Upper lobe of right lung (tissue), 1 donor: ENCODE measurements at places on chromosomes 16 and 17. TPM values are rescaled to one million over a fixed set of nuclear protein-coding genes. Genes with fewer than 3 reads are reported as not detected.
A peak's percentile ranks its signal among the peaks of the same experiment; 100 is the strongest.

Gene LDHD
- 10.7 TPM for total RNA-seq

Gene PIK3R5
- 37.7 TPM for total RNA-seq

Gene RAMP2
- 114 TPM for total RNA-seq

DNA sequence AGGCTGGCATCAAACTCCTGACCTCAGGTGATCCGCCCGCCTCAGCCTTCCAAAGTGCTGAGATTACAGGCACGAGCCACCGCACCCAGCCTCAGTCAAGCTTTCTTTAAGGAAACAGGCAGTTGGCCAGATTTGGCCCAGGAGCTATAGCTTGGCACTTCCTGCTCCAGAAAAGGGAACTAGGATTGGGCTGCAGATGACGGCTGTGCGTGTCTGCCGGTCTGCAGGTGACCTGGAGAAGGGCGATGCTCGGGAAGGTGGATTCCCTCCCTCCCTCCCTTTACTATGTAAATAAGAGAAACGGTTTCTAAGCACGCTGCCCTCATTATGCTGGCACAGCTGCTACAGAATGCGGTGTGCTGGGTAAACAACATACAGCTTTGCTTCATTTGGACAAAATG is 215.9 kb downstream of the RPTOR start:
- H3K4me1 ChIP-seq, result peaks cover 21% of the 10 kb centered on the region
- no peak overlapping the region for H3K27ac ChIP-seq
- H3K36me3 ChIP-seq, result no peaks in the 10 kb centered on the region
- no peak for DNase-seq

- no peak overlapping the region for H3K27ac ChIP-seq
- no peaks in the 10 kb centered on the region for H3K27me3 ChIP-seq
- H3K4me1 ChIP-seq, result no peaks in the 10 kb centered on the region
- no peak overlapping the region for H3K4me3 ChIP-seq
- H3K36me3 ChIP-seq, result no peaks in the 10 kb centered on the region
- peak; percentile 11 for DNase-seq
Observed at GRCh38 chr16:88192601-88193000, 190.2 kb upstream of the ZNF469 start.

GRCh38 chr16:4792951-4793513 is 2.1 kb upstream of the SMIM22 start:
- no peak overlapping the region for H3K27ac ChIP-seq
- peaks cover 6% of the 10 kb centered on the region for H3K36me3 ChIP-seq
- no peak for DNase-seq
- H3K27me3 ChIP-seq, result no peaks in the 10 kb centered on the region
- no peaks in the 10 kb centered on the region for H3K4me1 ChIP-seq

DNA sequence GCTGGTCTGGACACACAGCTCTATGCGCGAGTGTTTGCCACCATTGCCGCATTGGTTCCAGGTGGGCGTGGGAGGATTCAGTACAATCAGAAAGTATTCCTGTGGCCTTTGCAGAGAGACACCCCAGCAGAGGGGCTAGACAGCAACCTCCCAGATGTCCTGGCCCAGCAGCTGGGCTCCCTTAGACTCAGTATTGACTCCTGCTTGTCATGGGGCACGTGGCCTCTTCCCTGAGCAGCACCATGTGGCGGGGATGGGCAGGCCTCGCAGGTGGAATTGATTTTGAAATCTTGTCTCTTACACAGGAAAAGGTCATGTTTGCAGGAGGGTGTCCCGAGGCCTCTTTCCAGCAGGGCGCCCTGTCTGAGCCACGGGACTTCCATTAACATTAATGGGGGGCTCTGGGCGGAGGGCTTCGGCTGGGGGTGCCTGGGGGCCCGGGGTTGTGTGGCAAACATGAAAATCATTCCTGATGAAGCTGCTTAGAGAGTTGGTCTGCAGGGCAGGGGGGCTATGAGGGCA is 96.4 kb downstream of the C16orf78 start:
- no peak overlapping the region for H3K4me3 ChIP-seq
- H3K36me3 ChIP-seq, result no peaks in the 10 kb centered on the region
- DNase-seq, result peak; percentile 50
- peaks cover 1% of the 10 kb centered on the region for H3K27me3 ChIP-seq
- H3K4me1 ChIP-seq, result no peaks in the 10 kb centered on the region

GRCh38 chr17:73508057-73508930 is 136.0 kb downstream of the SDK2 start:
- H3K36me3 ChIP-seq, result no peaks in the 10 kb centered on the region
- no peaks in the 10 kb centered on the region for H3K27me3 ChIP-seq
- no peak overlapping the region for H3K27ac ChIP-seq
- H3K4me1 ChIP-seq, result no peaks in the 10 kb centered on the region
- no peak for DNase-seq

DNA sequence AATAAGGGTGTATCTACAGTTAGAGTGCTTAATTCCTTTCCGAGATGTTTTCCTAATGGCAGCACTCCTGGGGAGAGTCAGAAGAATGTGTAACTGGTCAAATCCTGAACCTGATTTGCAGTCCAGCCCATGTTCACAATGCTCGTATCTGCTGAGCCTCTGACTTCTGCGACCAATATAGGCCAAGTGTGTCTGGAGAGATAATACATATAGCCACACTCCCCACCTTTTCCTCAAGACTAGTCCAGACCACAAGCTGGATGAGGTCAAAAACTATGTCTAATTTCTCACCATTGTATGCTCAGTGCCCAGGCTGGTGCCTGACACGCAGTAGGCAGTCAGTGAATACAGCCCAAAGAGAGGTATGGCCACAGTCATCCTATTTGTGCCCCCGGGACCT is 58.0 kb downstream of the XYLT1 start:
- H3K27ac ChIP-seq, result no peak overlapping the region
- no peaks in the 10 kb centered on the region for H3K36me3 ChIP-seq
- no peak overlapping the region for H3K4me3 ChIP-seq
- peaks cover 20% of the 10 kb centered on the region for H3K4me1 ChIP-seq

DNA sequence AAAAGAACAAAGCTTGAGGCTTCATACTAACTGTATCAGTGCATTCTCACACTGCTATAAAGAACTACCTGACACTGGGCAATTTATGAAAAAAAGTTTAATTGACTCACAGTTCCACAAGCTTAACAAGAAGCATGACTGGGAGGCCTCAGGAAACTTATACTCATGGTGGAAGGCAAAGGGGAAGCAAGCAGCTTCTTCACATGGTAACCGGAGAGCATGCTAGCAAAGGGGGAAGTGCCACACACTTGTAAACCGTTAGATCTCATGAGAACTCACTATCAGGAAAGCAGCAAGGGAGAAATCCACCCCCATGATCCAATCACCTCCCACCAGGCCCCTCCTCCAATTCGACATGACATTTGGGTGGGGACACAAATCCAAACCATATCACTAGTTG is 25.3 kb downstream of the CTRB2 start:
- no peak overlapping the region for H3K27ac ChIP-seq
- no peaks in the 10 kb centered on the region for H3K36me3 ChIP-seq
- no peak for DNase-seq
- H3K4me3 ChIP-seq, result no peak overlapping the region

- H3K4me1 ChIP-seq, result peaks cover 24% of the 10 kb centered on the region
- DNase-seq, result peak; percentile 87
- H3K4me3 ChIP-seq, result peak overlapping the region; percentile 73
- peaks cover 34% of the 10 kb centered on the region for H3K27me3 ChIP-seq
- peak overlapping the region; percentile 90 for H3K27ac ChIP-seq
Observed at GRCh38 chr17:61410141-61411010, 10.7 kb downstream of the TBX2 start.

- no peak overlapping the region for H3K4me3 ChIP-seq
- H3K27me3 ChIP-seq, result no peaks in the 10 kb centered on the region
- H3K36me3 ChIP-seq, result no peaks in the 10 kb centered on the region
- H3K27ac ChIP-seq, result no peak overlapping the region
- H3K4me1 ChIP-seq, result no peaks in the 10 kb centered on the region
Observed at GRCh38 chr17:72425133-72425793, 304.4 kb downstream of the SOX9 start.

DNA sequence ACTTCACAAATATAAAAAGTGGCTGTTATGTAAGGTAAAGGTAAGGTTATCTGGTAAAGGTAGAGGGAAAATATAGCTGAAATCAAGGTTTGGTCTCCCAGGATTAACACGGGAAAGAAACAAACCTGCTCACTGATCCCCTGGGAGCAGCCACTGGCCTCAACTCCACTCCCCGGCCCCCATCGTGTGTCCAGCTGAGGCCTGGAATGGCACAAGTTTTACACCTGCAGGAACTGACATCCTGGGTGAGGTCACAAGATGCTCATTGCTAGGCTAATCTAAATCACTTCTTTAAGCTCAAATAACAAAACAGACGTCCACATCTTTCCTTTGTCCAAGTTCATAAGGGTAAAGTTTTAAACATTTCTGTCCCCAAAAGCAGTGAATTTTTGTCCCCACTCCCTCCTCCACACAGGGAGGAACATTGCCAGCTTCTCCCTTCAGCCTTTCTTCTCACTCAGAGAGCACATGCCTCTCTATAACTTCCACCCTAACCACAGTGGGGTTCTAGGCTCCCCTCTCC is 46.3 kb downstream of the ERN1 start:
- H3K36me3 ChIP-seq, result peaks cover 15% of the 10 kb centered on the region
- H3K27me3 ChIP-seq, result no peaks in the 10 kb centered on the region
- no peak overlapping the region for H3K4me3 ChIP-seq
- H3K4me1 ChIP-seq, result peaks cover 61% of the 10 kb centered on the region
- no peak for DNase-seq

- H3K36me3 ChIP-seq, result no peaks in the 10 kb centered on the region
- no peak overlapping the region for H3K4me3 ChIP-seq
- DNase-seq, result no peak
- no peaks in the 10 kb centered on the region for H3K27me3 ChIP-seq
- no peak overlapping the region for H3K27ac ChIP-seq
Observed at GRCh38 chr17:48483004-48483403, 47.8 kb downstream of the HOXB1 start.

DNA sequence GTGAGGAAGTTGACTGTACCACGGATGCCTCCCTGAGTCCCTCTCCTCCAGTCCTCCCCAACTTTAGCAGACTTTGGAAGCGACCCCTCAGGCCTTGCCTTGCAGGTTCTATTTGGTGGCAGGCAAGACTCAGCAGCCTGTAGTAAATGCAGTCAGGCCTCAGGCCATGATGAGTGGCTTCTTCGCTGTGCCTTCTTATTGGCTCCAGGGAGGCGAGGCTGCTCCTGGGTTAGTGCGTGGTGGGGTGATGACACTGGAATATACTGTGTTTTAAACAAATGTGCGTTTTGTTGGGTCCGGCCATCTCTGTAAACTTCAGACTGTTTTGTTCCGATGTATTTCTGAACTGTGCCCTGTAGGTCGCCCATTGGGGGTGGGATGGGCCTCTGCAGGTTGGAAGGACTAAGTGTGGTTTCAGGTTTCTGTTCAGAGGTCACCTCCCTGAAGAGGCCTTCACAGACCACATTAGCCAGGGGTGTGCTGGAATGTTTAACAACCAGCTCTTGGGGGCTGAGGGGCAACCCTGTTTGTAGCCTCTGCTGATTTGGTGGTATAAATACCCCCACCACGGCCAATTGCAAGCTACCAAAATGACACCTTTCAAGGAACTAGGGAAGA is 62.5 kb downstream of the CYLD start:
- no peaks in the 10 kb centered on the region for H3K4me1 ChIP-seq
- H3K27me3 ChIP-seq, result no peaks in the 10 kb centered on the region
- H3K27ac ChIP-seq, result no peak overlapping the region
- H3K36me3 ChIP-seq, result no peaks in the 10 kb centered on the region
- H3K4me3 ChIP-seq, result no peak overlapping the region

GRCh38 chr17:58412961-58413586 is 4.3 kb downstream of the RNF43 start:
- H3K27me3 ChIP-seq, result no peaks in the 10 kb centered on the region
- DNase-seq, result no peak
- no peaks in the 10 kb centered on the region for H3K4me1 ChIP-seq
- H3K27ac ChIP-seq, result peak overlapping the region; percentile 44
- no peaks in the 10 kb centered on the region for H3K36me3 ChIP-seq

DNA sequence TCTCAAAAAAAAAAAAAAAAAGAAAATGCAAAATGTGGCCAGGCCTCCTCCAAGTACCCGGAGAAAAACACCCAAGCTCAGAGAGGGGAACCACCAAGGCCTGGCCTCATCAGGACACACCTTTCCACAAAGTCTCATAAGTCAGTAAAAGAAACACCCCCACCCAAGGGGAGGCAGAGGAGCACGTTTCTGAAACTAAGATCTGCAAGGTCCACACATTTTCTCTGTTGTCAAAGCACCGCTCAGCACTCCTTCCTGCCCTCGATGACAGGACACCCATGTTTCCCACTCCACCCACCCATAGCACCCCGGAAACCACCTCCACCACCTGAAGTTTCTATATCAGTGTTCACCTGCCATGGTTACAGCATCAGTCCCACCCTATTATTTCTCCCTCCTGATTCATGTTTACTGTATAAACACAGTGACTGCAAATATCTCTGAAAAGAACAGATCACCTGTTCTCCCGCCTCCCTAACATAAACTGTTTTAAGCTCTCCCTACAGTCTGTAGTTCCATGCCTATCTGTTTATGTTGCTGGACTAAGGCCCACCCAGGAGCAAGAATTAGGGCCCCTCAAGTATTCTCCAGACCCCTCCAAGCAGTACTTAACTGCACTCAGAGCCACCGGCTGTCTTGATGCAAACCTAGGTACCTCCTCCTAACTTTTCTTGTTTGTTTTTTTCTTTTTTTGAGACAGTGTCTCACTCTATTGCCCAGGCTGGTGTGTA is 2.0 kb downstream of the CORO7 start:
- H3K4me3 ChIP-seq, result no peak overlapping the region
- H3K27me3 ChIP-seq, result no peaks in the 10 kb centered on the region
- peaks cover 45% of the 10 kb centered on the region for H3K4me1 ChIP-seq
- no peak for DNase-seq

- H3K4me3 ChIP-seq, result no peak overlapping the region
- no peaks in the 10 kb centered on the region for H3K4me1 ChIP-seq
- H3K27ac ChIP-seq, result no peak overlapping the region
Observed at GRCh38 chr16:13936596-13937081, 16.7 kb downstream of the ERCC4 start.

DNA sequence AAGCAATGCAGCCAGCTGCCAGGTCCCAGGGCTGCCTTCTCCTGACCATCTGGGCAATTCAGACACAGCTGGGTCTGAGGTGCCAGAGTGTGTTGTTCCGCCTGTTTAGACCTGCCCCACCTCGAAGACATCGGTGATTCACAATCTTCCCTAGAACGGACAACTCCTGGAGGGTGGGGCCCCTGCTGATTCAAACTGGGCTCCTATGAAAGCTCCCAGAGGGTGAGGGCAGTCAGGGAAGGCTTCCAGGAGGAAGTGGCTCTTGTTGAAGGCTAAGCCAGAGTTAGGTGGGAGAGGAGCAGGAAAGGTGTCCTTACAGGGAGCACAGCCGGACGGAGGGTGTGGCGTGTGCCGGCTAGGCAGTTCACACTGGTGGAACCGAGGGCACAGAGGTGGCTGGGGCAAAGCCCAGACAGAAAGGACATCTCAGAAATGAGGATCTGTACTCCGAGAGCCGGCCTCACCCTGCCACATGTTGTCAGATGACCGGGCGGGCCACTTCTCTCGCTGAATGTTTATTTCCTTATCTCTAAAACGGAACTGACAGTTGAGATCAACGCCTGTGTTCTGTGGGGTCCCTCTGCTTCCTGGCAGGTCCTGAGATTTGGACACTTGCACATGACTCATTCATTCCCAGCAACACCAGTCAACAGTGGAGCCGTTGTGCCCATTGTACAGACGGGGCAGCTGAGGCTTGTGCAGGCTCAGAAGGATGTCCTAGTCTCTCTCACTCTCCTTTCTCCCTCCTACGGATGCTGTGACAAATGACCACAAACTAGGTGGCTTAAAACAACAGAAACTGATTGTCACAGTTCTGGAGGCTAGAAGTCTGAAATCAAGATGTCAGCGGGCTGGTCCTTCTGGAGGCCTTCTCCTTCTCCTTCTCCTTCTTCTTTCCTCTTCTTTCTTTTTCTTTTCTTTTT is 26.9 kb upstream of the LITAF start:
- peak; percentile 84 for DNase-seq
- no peaks in the 10 kb centered on the region for H3K27me3 ChIP-seq
- H3K4me3 ChIP-seq, result no peak overlapping the region
- no peaks in the 10 kb centered on the region for H3K36me3 ChIP-seq
- peaks cover 36% of the 10 kb centered on the region for H3K4me1 ChIP-seq
